ENCODE measurements at places on chromosomes 6 and 20.

GRCh38 chr6:167707686-167708500, 118.8 kb upstream of the AFDN start:
- no peak for DNase-seq

DNA sequence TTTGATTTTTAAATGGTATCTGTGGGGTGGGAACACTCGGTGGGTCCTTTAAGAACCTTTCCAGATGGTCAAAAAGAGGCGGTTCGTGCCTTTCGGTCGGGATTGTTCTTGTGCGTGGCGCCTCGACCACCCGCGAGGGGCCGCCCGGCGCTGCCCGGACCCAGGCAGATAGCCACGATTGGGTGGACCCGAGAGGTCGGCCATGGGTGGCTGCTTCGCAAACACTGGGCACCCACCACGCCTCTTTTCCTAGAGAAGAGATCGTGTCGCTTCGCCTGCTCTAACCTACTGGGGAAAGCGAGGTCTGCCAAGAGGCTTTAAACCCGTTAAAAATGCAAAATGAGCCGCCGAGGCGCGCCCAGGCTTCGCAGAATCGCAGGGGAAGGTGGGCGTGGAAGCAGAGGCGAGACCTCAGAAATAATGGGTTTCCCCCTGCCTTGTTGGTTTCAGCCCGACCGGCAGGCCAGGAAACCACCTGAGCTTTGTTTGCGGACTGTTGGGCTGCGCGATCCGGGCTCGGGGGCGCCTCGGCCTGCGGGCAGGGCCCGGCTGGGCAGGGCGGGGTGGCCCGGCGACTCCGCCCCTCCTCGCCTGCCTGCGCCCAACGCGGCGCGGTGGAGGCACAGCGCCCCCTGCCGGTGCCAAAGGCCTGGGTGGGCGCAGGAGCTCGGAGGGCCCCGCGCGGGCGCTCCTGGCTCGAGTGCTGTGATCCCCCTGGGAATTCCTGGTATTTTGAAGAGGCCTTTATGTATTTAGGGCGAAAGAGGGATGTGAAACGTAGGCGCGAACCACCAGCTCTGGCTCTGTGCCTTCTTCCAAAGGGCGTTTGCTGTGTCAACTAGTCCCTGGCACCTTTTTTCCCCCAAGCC, 1.6 kb downstream of the MARCKS start:
- DNase-seq: peak; percentile 76

DNA sequence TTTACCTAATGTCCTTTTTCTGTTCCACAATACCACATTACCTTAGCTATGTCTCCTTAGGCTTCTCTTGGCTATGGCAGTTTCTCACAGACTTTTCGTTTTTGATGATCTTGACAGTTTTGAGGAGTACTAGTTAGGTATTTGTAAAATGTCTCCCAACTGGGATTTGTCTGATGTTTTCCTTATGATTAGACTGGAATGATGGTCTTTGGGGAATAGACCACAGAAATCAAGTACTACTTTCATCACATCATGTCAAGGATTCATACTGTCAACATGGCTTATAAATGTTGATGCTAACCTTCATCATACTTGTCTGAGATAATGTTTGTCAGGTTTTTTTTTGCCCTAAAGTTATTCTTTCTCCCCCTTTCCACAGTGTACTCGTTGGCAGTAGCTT, 78.2 kb upstream of the FOXO3 start:
- DNase-seq: no peak

DNA sequence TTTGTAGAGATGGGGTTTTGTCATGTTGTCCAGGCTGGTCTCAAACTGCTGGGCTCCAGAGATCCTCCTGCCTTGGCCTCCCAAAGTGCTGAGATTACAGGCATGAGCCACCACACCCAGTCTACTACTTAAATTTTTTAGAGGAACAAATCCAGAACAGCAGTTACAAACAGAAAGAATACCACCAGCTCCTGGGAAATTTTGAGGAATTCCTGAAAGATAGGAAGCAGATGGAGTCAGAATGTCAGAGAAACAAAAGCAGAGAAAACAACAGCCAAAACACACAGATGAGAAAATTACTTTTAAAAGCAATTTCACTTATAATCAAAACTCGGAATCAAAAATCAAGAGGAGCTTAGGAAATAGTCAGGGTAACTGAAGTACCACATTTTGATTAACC, 543.3 kb upstream of the MARCKS start:
- DNase-seq: no peak

DNA sequence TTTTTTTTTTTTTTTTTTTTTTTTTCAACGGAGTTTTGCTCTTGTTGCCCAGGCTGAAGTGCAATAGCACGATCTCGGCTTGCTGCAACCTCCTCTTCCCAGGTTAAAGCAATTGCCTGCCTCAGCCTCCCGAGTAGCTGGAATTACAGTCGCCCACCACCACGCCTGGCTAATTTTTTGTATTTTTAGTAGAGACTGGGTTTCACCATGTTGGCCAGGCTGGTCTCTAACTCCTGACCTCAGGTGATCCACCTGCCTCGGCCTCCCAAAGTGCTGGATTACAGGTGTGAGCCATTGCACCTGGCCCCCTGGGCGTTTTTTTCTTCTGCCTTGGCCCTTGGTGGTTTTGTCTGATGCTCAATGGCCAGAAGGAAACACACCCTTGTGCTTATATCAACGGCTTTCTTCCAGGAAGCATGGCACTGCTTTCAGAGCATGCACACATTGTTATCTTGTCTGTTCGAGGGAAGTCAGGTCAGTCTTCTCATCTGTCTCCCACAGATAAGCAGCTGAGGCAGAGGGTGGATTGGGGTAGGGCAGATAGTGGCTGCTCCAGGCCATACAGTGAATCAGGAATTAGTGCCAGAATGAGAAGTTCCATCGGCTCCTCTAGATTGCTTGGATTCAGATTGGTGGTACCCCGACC, 203.1 kb downstream of the TSHZ2 start:
- no peak for DNase-seq

DNA sequence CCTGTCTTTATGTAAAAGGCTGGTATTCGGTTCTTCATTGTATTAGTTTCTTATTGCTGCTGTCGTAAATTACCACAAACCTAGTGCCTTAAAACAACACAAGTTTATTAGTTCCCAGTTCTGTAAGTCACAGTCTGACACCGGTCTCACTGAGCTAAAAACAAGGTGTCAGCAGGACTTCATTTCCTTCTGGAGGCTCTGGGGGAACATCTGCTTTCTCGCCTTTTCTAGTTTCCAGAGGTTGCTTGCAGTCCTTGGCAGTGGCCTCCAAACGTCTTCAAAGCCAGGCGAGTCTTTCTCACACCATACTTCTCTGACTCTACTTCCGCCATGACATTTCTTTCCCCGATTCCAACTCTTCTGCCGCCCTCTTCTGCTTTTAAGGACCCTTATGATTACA, 43.0 kb upstream of the ZFAND3 start:
- DNase-seq: no peak

- no peak for DNase-seq
Observed at GRCh38 chr6:4935975-4936680, 67.7 kb downstream of the RPP40 start.

- DNase-seq: no peak
Observed at GRCh38 chr20:32887492-32887891, 28.8 kb downstream of the EFCAB8 start.

GRCh38 chr6:52729576-52729975, 33.7 kb downstream of the GSTA2 start:
- no peak for DNase-seq

GRCh38 chr20:50029697-50030461, 47.1 kb downstream of the SNAI1 start:
- DNase-seq: no peak

DNA sequence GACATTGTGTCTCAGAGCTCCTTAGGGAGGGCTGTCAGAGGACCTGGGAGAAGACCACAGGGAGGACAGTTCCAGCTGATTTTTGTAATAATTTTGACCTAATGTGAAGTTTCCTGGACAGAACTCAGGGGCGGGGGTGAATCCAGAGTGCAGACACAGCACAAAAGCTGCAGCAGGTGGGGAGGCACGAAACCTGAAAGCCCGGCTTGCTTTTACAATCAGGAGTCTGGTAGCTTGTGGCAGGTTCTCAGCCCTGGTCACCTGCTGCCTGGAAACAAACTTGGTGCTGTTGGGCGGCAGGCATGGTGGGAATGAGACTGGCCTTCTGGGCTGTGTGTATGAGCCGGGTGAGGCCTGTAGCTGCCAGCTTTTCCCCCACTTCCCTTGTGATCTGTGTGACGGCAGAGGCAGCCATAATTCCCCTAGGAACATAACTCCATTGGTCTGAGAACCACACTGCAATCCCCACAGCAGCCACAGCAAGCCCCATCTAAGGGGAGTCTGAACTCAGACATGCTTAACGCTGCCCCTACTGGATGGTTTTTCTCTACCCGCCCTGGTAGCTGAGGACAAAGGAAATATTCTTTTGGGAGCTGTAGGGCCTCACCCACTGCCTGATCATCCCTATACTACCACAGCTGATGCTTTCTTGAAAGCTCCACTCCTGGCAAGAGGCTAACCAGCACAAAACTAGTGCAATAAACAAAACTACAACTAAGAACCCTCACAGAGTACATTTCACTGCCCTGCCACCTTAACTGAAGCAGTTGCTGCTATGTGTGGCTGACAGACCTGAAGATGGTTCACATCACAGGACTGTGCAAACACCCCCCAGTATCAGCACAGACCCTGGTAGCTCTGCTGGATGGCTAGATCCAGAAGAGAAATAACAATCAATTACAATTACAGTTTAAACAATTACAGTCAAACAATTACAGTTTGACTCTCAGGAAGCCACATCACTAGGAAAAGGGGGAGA, 1055.1 kb upstream of the GJE1 start:
- DNase-seq: no peak

- no peak for DNase-seq
Observed at GRCh38 chr6:85417336-85417735, 32.5 kb upstream of the NT5E start.

GRCh38 chr6:132456700-132457143, 55.4 kb upstream of the MOXD1 start:
- DNase-seq: no peak

DNA sequence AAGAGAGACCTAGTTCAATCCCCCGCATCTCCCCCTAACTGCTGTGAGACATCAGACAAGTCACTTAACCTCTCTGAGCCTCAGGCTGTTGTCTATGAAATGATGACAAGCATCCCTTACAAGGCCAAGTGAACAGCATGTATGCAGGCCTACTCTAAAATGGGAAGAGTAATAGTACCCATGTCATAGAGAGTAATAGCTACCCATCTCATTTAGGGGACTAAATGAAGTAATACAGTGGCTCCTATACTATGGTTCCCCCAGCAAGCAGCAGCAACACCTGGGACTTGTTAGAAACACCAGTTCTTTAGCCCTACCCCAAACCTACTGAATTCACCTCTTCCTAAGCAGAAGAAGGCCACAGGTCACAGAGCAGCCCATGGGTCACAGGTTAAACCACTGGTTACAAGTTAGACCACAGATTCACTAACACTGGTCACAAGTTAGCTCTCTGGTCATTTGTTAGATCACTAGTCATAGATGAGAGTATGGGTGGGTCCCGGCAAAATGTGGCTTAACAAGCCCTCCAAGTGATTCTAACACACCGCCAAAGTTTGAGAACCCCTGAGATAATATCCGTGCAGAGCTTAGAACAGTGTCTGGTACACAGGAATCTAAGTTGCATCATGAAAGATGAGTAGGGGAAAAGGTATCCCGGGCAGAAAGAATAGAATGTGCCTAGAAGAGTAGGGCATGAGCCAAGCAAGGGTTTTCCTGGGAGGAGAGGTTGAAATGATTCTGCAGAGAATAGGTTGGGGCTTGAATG, 1.4 kb downstream of the DEFB124 start:
- no peak for DNase-seq

GRCh38 chr20:25643716-25644115, 19.9 kb upstream of the NANP start:
- DNase-seq: no peak

DNA sequence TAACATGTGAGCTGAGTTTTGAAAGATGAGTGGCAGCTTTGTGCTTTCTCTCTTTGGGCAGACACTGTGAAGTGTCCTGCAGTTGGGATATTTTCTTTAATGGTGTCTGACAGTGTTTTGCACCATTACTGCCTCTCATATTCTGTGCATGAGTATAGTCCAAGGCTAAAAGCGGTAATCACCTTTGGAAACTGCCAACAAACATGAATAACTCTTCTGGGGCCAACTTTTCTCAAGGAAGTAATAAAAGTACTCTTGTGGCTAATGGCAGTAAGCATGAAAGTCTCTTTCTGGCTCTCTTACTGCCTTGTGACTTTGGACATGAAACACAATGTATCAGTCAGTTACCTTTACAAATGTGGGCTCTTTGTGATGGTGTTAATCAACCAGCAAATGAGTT, 91.7 kb upstream of the SOX4 start:
- DNase-seq: no peak

GRCh38 chr6:157528931-157529653, 148.1 kb downstream of the ZDHHC14 start:
- no peak for DNase-seq

DNA sequence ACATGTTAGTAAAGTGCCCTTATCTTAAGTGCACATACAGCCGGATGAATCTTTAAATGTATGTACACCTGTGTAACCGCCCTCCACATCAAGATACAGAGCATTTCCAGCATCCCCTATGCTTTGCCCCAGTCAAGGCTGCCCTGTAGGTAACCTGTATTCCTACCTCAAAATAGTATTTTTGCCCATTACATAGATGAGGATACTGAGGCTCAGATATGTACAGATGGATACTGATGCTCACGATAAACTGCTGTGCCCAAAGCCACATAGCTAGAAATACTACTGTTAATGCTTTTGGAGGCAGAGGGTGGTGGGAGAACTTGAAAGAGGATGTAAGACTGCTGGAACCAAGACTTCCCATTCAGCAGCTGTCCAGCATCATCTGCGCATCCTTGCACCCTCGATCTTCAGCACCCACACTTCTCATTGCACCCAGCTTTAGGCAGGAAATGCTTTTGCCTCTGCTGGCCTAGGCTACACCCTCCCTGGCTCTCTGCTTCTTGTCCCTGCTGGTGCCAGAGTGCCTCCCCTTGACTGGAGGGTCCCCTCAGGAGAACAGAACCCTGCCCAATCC, 27.0 kb upstream of the ZFAND3 start:
- DNase-seq: no peak

GRCh38 chr6:22227824-22228610, 68.8 kb downstream of the PRL start:
- DNase-seq: no peak

DNA sequence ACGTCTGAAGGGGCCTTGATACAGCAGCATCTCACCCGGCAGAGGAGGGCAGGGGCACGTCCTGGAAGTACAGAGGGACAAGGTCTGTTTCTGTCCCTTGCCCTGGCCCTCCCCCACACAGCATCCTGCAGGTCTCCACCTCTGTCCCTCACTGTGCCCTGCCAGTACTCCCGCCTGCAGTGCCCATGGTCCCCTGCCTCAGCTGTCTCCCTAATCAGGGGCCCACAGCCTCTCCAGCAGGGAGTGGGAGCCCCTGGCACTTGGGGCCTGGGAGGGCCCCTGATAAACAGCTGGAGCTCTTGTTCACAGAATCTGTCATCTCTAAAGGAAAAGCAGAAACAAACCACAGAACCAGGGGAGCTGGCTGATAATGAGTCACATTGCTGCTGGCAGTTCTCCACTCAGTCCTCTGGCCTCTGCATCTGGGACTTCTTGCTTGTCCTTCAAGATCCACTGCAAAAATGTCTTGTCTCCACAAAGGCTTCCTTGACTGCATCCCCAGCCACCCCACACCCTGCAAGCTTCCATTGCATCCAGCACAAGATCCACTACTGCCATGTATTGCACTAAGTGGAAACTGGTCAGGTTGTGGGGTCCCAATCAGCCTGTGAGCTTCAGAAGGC, 33.2 kb upstream of the TAF8 start:
- no peak for DNase-seq

- DNase-seq: no peak
Observed at GRCh38 chr6:6678811-6679210, 90.3 kb downstream of the LY86 start.

Data from stimulated activated CD8-positive, alpha-beta memory T cell treated with anti-CD3 and anti-CD28 coated beads, Interleukin-15, amount 100 ng/mL, for 24 hours (primary cell).